Liver (tissue), 10 donors: ENCODE measurements at places on chromosomes 1 and 21. TPM values are rescaled to one million over a fixed set of nuclear protein-coding genes. Genes with fewer than 3 reads are reported as not detected.

The CD1D gene
- polyA plus RNA-seq: 1.7 TPM

- no peak for DNase-seq
Measured at GRCh38 chr1:226948996-226949395, 8.9 kb downstream of the COQ8A start.

GRCh38 chr1:32045772-32046171 is 27.0 kb upstream of the TMEM39B start:
- DNase-seq: no peak

- no peak for DNase-seq
Measured at GRCh38 chr1:20166051-20166450, 19.8 kb upstream of the UBXN10 start.

GRCh38 chr1:150813028-150813707 is 5.1 kb upstream of the CTSK start:
- peak; percentile 61 for DNase-seq

DNA sequence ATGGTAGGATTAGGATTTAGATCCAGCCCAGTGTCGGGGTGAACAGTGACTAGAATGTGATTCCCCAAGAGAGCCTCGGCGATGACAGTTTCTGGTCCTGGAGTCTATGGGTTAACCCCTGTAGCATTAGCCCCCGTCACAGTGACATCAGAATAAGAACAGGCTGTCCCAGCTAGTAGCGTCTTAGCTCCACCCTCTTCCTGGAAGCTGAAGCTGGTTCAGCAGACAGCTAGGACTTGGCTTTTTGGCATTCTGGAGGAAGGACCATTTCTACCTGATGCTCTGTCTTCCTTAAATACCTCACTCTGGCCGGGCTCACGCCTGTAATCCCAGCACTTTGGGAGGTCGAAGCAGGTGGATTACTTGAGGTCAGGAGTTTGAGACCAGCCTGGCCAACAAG is 5.0 kb downstream of the NDUFS2 start:
- no peak for DNase-seq

DNA sequence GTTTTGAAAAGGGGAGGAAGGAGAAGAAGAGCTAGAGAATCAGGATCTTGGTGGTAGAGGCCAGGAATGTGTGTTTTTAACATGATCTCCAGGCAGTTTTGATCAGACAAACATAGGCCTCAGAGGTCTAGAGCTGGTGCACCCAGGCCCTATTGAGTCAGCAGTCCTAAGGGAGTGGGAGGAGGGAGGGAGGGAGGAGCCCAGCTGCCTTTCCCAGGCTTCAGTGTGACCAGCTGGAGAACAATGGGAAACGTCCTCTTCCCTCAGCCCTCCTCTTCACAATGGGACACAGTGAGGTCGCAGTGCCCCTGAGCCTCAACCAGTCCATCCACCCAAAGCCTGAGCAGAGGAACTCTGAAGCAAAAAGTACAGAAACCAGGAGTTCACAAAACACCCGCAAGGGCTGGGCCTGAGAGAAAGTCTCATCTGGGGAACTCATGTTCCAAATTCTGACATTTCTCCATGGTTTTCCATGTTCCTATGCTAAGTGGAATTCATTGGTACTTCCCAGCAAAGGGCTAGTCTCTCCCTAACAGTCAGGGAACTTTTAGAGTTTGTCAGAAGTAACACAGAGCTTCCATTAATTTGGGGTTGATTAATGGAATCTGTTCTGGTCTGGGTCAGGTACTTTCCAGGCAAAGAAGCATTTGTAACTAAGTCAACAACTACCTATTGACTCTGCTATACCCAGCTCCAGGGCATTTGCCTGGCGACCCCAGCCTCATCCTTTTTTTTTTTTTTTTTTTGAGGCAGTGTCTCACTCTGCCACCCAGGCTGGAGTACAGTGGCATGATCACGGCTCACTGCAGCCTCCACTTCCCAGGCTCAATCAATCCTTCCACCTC is 37.5 kb downstream of the ELAPOR1 start:
- no peak for DNase-seq

The LYPD8 gene
- not detected for polyA plus RNA-seq

The C1orf116 gene
- polyA plus RNA-seq: 0.33 TPM

DNA sequence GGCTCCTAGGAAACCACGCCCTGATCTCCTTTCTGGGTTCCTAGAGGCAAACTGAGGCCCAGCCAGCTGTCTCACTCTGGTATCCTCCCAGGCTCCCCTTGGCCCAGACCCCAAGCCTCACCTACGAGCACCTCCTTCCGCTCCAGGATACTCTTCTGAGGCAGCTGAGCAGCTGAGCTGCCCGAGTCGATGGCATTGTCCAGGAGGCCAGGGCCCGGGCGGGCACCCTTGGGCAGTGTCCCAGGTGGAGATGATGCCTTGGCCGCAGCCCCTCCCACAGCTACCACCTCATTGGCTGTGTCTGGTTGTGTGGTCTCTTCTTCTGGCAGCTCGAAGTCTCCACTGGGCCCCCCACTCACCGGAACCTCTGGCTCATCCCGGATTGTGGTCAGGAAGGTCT is 34.4 kb downstream of the SDC3 start:
- DNase-seq: no peak

The MEGF6 gene
- polyA plus RNA-seq: 3.4 TPM

GRCh38 chr1:54413295-54413694 is 7.1 kb upstream of the SSBP3 start:
- no peak for DNase-seq

DNA sequence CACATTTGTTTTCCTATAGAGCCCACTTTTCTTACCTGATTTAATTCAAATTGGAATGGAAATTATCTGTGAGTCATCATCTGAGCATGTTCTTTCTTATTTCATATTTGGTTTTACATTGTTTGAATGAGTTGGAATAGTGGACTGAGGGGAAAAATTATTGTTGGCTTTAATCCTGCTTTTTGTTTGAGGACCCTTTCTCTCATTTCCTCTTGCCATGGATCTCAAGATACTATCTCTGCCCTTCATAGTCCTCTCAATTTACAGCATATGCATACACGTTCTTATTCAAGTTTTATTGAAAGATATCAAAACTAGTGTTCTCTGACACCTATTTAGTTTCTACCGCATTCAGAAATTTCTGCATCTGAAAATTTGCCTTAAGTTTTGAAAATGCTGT is 5.1 kb downstream of the KCNK2 start:
- DNase-seq: no peak

GRCh38 chr1:183551924-183552323 is 38.3 kb downstream of the NCF2 start:
- DNase-seq: no peak

- DNase-seq: no peak
Measured at GRCh38 chr1:72141875-72142274, 140.5 kb downstream of the NEGR1 start.

The AMY1A gene
- polyA plus RNA-seq: not detected

DNA sequence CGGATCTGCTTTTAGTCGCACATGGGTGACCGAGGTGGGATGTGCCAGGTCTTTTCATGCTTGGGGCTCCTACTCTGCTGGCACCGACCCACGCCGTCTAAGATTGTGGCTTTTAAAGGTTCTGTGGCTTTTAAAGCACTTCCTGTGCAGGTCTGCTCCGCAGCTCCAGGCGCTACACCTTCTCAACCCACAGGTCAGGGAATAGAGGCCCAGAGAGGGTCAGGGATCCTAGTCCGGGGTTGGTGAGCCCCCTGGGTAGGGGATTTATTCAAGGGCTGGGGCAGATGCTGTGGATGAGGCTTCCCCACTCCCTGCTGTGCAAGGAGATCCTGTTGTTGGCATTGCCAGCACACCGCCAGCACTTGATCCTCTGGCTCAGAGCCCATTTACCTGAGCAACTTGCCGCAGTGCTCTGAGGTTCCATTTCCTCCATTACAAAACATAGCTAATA is 212.8 kb upstream of the RAB4A start:
- DNase-seq: no peak

DNA sequence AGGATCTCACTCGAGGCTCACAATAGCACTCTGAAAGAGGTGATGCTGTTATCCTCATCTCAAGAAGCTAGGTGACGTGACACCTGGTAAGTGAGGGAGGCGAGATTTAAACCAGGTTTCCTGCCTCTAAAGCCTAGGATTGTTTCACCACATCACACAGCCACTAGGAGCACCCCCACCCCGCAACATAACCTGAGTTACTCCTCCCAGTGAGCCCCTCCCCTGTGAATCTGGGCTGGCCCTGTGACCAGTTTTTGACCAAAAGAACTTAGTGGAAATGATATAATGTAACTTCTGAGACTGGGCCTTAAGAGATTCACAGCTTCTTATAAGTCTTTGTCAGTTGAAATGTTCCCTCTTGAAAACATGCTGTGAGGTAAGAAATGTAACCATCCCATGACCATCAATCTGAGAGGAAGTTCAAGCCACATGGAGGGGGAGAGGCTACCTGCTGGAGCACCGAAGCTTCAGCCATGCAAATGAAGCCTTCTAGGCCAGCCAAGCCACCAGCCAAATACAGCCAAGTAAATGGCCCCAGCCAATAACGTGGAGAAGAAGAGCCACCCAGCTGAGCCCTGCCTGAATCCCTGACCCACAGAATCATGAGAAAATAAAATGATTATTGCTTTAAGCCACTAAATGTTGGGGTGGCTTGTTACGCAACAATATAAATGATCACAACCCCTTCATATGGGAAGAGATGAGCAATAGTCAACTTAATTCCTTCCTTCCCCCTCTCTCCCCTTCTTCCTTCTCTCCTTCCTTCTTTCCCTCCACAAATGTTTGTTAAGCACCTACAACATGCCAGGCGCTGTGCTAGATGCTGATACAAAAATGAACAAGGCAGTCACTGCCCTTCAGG is 61.0 kb upstream of the FAM20B start:
- DNase-seq: peak; percentile 12

The SLC19A1 gene
- 8.4 TPM for polyA plus RNA-seq

The FMO4 gene
- 11.0 TPM for polyA plus RNA-seq

- no peak for DNase-seq
Measured at GRCh38 chr21:38367646-38368045, 110.9 kb downstream of the KCNJ15 start.

The CDC20 gene
- polyA plus RNA-seq: 2.0 TPM

The MAN1C1 gene
- polyA plus RNA-seq: 16.0 TPM

The S100A7 gene
- not detected for polyA plus RNA-seq

DNA sequence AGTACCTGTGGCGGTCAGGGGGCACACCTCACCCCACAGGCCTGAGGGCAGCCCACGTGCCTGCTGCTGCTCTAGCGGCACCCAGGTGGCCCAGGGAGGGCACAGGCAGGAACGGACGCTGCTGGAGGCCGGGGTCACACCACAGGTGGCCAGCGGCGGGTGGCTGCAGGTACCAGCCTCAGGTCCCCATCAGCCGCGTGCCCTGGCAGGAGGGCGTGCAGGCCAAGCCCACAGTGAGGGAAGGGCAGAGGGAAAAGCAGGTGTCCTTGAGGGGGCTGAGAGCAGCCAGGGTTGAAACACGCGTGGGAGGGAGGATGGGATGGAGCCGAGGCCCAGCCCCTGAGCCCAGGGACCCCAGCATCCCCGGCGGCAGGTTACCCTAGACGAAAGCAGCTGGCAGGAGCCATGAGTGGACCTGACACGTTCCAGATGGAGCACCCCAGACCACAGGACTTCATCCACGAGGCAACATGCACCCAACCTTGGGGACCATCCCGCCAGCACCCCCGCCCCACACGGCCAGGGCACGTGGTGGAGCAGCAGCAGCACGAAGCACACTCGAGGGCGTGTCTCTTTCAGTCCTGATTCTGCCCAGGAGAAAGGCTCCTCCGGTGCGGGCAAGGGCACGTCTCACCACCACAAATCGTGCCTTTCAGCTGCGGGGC is 3.7 kb downstream of the SLC19A1 start:
- DNase-seq: no peak

The TRNP1 gene
- 3.5 TPM for polyA plus RNA-seq

DNA sequence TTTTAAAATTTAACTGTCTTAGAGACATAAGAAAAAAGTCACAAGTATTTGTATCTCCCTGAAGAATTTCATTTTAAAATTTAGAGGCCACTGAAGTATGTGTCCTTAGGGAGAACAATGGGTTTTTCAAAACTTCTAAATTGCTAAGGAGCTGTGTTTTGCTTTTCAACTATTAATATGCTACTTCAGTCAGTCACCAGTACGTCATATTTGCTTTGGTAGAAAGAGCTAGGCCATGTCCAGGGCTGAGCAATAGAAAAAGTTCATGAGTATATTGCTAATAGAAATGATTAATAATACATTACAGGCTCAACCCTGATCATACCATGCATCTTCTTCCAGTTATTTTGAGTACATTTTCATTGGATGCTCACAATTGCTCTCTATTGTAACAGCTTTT is 1.7 kb upstream of the SGIP1 start:
- no peak for DNase-seq

DNA sequence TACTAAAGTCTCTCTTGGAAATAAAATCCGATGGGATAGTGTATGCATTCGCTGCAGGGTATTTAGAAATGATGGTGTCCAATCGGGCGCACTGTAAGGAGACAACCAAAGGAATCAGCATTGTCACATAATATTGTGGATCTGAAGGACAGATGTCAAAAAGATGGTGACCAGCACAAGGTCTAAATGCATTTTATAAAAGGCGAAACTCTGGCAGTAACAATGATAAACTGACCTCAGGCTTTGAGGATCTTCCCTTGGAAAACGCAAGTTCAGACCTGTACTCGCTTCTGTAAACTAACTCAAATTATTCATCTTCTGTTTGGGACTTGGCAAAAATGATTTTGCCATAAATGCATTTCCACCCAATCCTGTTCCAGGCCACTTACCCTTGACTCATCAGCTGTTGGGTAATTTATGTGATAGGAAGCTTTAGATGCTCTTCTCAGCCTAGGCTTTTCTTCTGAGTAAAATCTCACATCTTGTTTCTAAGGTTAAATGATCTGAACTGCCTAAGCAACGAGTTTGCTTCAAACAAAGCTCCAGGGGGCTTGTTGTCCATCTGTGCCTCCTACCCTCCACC is 33.8 kb downstream of the STPG1 start:
- DNase-seq: no peak
